CD4-positive, alpha-beta T cell (primary cell): ENCODE measurements at places on chromosomes 5 and 9. TPM values are rescaled to one million over a fixed set of nuclear protein-coding genes. Genes with fewer than 3 reads are reported as not detected.

DNA sequence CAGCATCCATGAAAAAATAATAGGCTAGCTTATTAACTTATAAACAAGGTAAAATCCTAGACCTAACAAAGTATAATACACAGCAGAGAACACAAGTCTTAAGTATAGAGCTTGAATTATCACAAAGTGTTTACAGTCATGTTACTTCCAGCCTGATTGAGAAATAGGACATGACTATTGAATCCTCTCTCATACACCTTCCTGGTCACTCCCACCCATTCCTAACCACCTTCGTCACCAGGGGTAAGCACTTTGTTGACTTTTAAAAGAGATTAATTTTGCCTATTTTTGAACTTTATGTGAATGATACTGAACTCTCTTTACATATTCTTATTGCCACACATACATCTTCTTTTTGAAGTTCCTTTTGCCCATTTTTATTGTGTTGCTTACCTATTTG, 325.8 kb downstream of the PJA2 start:
- DNase-seq = no peak

DNA sequence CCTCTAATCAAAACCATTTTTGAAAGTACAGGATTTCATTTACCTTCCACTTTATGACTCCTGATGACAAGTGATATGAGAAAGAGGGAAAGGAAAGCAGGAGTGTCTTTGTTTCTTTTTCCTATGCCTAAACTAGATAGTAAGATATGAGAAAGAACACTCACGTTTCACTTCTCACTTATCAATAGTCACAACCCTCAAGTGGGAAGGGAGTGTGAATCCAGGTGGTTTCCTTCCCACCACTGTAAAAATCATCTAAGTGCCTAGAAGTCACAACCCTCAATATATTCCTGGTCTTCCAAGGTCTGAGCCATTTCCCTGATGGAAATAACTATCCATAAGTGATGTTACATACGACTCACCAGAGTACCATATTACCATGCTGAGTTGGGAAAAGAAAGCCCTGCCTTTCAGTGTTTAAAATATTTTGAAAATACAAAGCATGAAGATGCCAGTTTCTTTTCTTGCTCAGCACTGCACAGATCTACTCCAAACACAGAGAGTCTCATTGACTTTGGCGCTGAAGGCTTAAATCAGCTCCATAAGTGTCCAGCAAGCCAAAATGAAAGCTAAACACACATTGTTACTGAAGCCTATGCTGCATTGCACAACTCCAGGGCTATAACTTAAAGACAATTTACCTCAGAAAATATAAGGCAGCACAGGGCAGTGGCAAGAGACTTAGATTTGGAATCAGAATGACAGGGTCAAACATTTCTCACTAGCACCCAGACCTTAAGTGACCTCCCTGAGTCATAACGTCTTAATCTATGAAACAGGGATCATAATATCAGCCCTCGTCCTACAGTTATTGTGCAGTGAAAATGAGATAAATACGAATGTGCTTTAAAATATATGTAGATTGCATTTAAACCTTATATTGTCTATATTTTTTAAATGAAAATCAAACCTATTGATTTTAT, 301.2 kb downstream of the KIAA0825 start:
- DNase-seq = no peak

GRCh38 chr9:35923927-35924763, 14.9 kb downstream of the SPAAR start:
- no peak for DNase-seq

DNA sequence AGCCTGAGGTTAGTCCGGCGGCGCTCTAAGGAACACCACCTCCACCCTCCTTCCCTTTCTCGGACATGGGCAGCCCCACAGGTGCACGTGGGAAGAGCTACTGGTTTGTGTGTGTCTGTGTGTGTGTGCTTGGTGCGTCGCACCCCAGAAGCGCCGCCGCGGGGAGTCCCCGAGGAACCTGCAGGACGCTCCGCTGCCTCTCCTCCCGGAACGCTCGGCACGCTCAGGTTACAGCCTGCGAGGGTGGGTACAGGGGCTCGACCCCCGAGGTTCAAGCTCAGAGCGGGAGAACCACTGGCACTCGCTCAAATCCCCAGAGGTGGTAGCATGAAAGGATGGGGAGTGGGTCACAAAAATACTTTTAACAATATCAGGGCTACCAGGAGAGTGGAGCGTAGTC, 2.0 kb downstream of the ASTN2 start:
- no peak for DNase-seq

DNA sequence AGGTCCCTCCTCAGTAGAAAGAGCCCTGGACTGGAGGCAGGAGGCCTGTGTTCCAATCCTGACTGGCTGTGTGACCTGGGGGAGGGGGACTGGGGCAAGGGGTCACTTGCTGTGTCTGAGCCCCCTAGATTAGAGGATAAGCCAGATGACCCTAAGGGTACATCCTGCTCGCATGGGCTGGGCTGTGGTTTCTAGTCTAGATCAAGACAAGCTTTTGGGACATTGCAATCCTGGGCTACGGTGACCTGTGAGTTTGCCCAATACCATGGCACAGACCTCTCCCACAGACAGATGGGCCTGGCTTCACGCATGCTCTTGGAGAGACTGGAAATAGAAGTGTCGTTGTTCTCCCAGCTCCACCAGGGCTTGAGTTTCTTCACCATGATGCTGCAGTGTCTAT, 27.0 kb downstream of the NDUFA8 start:
- DNase-seq = no peak

RNF208 gene
- 0.67 TPM for total RNA-seq

DNA sequence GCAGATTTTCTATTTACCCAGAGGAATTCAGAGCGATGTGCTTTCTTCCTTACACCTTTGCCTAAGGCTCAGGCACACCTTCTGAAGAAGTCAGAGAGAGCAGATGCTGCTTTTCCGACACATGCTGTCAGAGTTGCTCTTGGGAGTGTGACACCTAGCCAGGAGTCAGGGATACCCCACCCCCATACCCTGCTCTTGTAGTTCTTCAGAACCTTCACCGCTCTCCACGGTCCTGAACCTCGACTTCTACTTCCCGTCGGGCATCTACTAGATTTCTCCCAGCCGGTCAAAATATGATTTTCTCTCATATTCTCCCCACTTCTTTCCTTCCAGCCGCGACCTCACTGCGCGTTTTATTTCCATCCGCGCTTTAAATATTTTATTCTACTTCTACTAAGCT, 1.7 kb downstream of the GRIN3A start:
- no peak for DNase-seq

DNA sequence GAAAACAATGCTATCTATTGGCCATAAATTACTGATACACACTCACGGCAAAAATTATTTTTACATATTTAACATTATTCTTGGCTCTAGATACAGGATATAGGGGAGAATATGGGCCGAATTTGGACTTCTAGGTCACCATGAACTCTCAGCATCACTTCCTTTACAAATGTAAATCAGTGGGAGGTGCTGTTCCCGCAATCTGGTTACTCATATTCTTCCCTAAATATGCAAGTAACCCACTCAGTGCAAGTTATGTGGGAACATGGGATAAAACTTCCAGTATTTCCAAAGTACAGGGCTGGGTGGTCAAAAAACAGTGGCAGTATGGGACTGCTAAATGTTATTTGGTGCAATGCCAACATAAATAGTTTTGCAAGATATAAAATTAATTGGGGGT, 145.6 kb downstream of the PPP2R2B start:
- no peak for DNase-seq

- no peak for DNase-seq
These were observed 968 bp downstream of the NKD2 start for GRCh38 chr5:1009359-1010180.

DNA sequence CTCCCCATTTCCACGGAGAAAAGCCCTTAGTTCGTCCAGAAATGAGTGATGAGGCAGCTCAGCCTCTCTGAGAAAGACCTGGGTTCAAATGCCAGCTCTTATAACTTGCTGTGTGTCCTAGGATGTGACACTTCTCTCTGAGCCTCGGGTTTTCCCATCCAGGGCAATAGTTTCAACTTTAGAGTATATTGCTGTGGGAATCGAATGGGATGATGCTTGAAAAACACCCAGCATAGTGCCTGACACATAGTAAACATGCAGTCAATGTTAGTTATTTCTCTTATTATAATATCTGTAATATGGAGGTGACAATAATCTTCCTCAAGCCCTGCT, 430 bp upstream of the MAPKAP1 start:
- no peak for DNase-seq

ZDHHC11 gene
- 18.3 TPM for total RNA-seq

- DNase-seq = no peak
These were observed 14.6 kb upstream of the INPP5E start for GRCh38 chr9:136454026-136454796.

DNA sequence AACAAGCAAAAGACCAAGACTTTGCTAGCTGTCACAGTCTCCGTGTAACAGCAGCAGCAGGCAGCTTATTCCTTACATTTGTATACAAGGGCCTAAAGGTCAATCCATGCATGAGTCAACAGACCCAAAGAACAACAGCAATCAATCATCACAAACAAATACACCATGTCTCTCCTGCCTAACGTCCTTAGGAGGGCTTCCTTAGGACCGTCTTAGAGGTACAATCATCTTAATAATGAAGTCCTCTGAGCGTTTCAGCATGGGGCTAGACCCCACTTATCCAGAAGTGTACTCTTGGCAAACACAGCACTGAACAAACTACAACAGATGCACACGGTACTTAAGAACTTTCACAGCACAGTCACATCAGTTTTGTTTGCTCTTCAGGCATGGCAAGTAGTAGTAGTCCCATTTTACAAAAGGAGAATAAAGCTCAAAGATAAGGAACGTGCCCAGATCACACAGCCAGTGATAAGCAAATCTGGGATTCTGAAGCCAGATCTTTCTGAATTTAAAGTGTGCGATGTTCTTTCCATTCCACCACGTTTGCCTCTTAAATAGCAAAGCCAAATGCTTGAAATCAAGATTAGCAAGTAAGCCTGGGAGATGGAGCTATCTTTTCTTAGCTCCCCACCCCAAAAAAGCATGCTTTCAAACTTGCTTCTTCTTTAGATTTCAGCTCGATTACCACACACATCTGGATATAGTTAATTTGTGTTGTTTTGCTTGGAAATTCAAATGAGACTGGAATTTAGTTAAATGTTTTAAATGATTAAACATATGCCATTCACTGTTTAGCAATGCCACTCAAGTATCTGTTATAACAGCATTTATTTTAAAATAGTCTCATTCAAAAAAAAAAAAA, 24.2 kb downstream of the PSMB7 start:
- no peak for DNase-seq

DNA sequence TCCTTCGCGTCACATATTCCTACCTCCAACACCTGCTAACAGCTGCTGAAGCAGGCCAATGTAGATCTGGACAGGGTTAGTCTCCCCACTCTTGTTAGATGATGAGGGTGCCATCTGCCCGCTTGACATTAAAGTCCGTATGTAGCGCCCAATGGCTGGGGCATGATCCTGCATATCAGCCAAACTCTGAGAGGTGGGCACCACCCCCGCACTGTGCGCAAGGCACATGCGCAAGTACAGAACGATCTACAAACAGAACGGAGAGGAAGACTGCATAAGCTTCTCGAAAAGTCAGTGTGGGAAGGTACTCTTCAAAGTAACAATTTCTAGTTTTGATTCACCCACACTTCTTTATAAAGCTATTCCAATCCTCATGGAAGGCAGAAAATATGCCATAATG, 69.8 kb downstream of the ECPAS start:
- DNase-seq = no peak

GRCh38 chr5:136730426-136730825, 365.1 kb upstream of the TRPC7 start:
- DNase-seq = no peak

DNA sequence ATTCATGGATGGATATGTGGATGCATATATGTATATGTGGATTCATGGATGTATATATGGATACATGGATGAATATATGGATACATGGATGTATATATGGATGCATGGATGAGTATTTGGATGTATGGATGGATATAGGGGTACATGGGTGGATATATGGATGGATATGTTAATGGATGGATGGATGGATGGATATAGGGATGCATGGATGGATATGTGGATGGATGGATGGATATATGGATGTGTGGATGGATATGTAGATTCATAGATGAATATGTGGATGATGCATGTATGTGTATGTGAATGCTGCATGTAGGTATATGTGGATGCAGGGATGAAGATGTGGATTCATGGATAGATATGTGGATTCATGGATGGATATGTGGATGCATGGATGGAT, 53.4 kb upstream of the SYNPO start:
- DNase-seq = no peak

DNA sequence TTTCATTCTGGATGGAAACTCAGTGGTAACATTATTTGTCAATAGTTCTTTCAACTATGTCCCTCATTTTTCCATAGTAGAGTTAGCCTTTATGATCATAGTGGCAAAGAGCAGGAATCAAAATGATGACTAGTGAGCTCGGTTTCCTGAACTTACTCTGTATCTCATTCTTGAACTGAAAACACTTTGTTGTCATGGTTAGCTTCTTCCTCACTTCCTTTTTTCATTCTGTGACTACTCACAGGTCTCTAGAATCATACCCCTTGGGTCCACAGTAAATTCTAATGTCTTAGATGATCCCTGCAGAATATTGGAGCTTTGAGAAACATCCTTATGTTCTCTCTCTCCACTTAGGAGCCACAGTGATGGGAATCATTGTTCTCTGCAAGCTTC, 29.4 kb upstream of the RECK start:
- no peak for DNase-seq

GRCh38 chr9:134189145-134189469, 24.7 kb upstream of the RNU6ATAC start:
- no peak for DNase-seq

GRCh38 chr5:77898385-77898784, 122.2 kb upstream of the TBCA start:
- no peak for DNase-seq

UNC13B gene
- total RNA-seq = 0.38 TPM

CDHR2 gene
- 1.6 TPM for total RNA-seq

DNA sequence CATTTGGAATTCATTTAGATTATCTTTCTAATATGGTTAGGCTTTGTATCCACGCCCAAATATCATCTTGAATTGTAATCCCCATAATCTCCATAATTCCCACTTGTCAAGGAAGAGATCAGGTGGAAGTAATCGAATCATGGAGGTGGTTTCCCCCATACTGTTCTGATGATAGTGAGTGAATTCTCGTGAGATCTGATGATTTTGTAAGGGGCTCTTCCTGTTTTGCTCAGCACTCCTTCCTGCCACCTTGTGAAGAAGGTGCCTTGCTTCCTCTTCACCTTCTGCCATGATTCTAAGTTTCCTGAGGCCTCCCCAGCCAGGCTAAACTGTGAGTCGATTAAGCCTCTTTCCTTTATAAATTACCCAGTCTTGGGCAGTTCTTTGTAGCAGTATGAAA, 527.5 kb upstream of the ARRDC3 start:
- DNase-seq = no peak
